Diencephalon (tissue), 1 donor: ENCODE measurements at places on chromosomes 6 and 20. TPM values are rescaled to one million over a fixed set of nuclear protein-coding genes. Genes with fewer than 3 reads are reported as not detected.

The PAX1 gene
- not detected for total RNA-seq

The TDRD6 gene
- total RNA-seq = 0.46 TPM

The RIMS1 gene
- total RNA-seq = 374 TPM

The GMNN gene
- 14.8 TPM for total RNA-seq

The SLC22A16 gene
- not detected for total RNA-seq

The CARMIL1 gene
- 36.9 TPM for total RNA-seq

The SPATS1 gene
- 1.2 TPM for total RNA-seq

The ERVFRD-1 gene
- total RNA-seq = not detected
